ENCODE measurements at places on chromosomes 16 and 17. TPM values are rescaled to one million over a fixed set of nuclear protein-coding genes. Genes with fewer than 3 reads are reported as not detected.

CCNF gene
- 15.0 TPM for polyA plus RNA-seq

TBC1D3 gene
- not detected for polyA plus RNA-seq

SYCE1L gene
- 2.1 TPM for polyA plus RNA-seq

NME1 gene
- 67.4 TPM for polyA plus RNA-seq

CDH5 gene
- polyA plus RNA-seq: 53.1 TPM

CDR2L gene
- polyA plus RNA-seq: 8.0 TPM

RCVRN gene
- not detected for polyA plus RNA-seq

ABCA9 gene
- polyA plus RNA-seq: 4.2 TPM

TMEM100 gene
- polyA plus RNA-seq: 61.9 TPM

MPP3 gene
- 13.6 TPM for polyA plus RNA-seq

PRR35 gene
- 6.6 TPM for polyA plus RNA-seq

HLF gene
- polyA plus RNA-seq: 4.8 TPM

ETV4 gene
- 43.6 TPM for polyA plus RNA-seq

KRTAP4-9 gene
- not detected for polyA plus RNA-seq

GAST gene
- not detected for polyA plus RNA-seq

DNAJA3 gene
- 39.7 TPM for polyA plus RNA-seq

COX11 gene
- 126 TPM for polyA plus RNA-seq

SYT17 gene
- 12.2 TPM for polyA plus RNA-seq

RSKR gene
- polyA plus RNA-seq: 30.4 TPM

BTBD17 gene
- 0.13 TPM for polyA plus RNA-seq

TNP2 gene
- polyA plus RNA-seq: not detected

C17orf78 gene
- polyA plus RNA-seq: 0.30 TPM

DUSP3 gene
- polyA plus RNA-seq: 58.5 TPM

SCGB1C2 gene
- 0.35 TPM for polyA plus RNA-seq

BLMH gene
- polyA plus RNA-seq: 100 TPM

Measured in left kidney (tissue), 8 donors.